Stimulated activated CD4-positive, alpha-beta T cell treated with anti-CD3 and anti-CD28 coated beads, Interleukin-1b, Interleukin-23, amount 100 ng/mL, for 48 hours (primary cell): ENCODE measurements at places on chromosomes 12 and 14.

DNA sequence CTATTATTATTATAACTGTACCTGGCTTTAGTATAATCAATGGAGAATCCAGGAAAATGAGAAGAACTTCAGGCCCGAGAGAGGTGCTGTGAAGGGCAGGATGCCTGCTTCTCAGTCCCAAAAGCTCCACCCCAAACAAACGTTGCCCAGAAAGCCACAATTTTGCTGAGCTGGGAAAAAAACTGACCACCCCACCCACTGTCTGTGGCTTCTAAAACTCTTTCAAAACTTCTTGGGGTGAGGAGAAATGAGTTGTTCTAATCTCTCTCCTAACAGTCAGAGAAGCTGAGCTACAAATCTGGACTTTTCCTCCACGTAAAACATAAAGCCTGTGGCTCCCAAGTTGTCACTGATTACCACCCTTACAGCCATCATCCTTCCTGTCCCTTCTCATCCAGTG is 13.4 kb downstream of the VDR start:
- DNase-seq: no peak

DNA sequence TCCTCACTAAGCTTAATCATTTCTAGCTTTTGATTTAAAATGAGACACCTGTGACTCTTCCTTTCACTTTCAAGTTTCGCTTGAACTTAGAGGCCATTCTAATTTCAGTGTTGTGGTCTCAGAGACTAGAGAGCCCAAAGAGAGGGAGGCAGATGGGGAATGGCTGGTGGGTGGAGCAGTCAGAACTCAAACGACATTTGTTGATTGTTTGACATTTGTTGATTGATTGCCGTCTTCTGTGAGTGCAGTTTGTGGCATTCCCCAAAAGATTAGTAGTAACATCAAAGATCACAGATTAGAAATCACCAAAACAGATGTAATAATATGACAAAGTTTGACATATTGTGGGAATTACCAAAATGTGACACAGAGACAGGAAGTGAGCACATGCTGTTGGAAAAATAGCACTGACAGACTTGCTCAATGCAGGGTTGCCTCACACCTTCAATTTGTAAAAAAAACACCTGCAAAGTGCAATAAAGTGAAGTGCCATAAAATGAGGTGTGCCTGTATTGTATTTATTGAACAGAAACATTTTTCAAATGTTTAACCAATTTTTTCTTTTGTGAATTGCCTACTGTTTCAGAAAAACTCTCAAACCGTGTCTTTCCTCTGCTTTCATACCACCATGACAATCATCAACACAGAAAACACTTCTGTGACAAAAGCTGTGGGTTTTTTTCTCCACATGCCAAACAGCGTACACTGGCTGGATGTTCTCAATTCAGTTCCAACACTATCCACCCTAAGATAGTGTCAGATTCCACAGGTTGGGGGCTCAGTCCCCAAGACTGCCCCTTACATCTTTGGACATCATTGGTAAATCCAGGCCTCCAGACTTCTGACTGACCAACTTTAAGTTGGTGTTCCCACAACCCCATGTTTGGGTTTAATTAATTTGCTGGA is 376.3 kb upstream of the RGS6 start:
- DNase-seq: peak; percentile 79

DNA sequence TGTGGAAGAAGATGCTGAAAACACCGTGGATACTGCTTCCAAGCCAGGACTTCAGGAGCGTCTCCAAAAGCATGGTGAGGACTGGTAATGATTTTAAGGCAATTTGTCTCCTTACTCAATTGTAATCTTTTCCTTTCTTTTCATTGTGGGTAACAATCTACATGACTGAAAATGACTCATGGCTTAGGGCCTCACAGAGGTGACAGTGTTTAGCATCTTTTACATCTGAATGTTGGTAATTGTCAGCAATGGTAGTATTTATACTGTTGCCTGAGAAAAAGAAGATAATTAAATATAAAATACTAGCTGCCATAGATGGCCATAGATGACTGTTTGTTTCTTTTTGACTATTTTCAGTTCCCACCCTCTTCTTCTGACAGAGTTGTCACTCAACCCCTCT is 31.6 kb downstream of the TULP3 start:
- no peak for DNase-seq

DNA sequence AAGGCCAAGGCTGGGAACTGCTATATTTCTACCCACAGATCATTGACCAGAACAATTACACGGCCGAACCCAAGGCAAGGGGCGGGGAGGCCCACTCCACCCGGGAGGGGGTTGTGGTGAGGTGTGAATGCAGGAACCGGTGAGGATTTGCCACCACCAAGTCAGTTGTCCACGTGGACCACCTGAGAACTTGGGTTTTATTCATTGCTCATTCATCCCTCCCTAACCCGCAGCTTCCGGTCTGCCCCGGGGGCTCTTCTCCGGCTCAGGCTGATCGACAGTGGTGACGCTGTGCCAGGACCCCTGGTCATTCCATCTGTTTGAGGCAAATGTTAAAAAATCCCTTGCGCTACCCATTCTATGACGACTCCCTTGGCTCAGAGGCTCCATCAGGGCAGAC is 127.7 kb upstream of the RTL1 start:
- no peak for DNase-seq

DNA sequence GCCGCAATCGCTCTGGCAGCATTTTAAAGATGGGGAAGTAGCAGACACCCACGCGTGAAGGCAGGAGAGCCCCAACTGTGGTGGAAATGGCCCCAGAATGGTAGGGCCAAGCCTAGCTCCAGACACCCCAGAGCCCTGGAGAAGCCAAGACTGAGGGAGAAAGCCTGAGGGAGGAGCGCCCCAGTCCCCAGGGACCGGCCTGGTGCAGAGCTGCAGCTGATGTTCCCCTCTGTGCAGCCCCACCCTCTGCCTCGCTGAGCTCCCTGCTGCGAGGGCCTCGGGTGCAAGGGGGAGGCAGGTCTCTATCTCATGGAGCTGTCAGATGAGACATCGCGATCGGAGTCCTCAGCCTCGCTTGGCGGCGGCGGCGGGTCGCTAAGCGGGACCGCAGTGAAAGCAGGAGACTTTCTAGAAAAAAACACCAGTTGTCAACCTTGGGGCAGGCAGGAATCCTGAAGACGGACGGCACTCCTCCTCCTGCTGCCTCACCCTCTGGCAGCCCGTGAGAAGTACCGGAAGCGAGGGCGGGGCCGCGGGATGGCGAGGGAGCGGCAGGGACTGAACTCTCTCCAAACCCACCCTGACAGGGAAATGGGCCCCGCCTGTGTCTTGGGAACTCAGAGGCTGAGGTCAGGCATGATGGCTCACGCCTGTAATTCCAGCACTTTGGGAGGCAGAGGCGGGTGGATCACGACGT is 6.0 kb downstream of the GAPDH start:
- DNase-seq: peak; percentile 52

GRCh38 chr14:50944647-50945413 is 547 bp upstream of the PYGL start:
- no peak for DNase-seq

GRCh38 chr12:105823810-105824209 is 314.9 kb downstream of the NUAK1 start:
- DNase-seq: no peak

DNA sequence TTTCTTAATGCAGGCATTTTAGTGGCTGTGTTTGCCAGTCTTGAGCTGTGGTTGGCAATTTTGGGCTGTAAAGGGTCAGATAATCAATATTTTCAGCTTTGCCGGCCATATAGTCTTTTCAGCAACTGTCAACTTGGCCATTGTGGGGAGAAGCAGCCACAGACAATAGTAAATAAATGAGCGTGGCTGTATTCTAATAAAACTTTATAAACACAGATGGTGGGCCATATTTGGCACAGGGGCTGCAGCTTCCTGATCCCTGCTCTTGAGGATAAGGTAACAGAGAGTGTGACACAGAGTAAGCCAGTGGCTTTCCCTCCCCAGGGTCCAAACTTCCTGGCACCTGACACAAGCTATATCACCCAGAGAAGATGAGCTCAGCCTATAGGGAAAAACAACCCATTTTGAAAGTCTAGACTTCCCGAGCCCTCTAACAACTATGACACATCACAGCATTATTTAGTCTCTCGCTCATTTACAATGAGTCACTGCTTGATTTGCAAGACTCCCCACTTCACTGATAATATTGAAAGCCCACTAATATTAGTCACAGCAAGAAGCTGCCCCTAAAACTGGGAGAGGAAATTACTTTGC is 163.1 kb upstream of the TMPO start:
- DNase-seq: no peak

DNA sequence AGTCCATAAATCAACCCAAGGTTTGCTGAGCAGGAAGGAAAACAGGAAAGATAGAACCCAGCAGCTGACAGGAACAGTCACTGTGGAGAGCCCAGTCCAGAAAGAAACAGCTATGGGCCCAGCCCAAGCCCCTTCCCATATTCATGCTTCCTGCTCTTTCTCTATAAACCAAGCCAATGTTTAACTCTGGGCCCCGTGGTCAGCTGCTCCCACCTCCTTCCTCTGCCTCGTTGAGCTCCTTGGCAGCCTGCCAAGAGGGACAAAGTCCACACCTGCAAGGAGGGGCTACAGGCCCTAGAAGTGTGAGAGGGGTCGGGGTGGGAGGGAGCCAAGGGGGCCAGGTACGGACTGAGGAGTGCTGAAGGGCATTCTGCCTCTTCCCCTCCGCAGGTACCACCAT is 10.0 kb downstream of the SLC6A13 start:
- DNase-seq: no peak

DNA sequence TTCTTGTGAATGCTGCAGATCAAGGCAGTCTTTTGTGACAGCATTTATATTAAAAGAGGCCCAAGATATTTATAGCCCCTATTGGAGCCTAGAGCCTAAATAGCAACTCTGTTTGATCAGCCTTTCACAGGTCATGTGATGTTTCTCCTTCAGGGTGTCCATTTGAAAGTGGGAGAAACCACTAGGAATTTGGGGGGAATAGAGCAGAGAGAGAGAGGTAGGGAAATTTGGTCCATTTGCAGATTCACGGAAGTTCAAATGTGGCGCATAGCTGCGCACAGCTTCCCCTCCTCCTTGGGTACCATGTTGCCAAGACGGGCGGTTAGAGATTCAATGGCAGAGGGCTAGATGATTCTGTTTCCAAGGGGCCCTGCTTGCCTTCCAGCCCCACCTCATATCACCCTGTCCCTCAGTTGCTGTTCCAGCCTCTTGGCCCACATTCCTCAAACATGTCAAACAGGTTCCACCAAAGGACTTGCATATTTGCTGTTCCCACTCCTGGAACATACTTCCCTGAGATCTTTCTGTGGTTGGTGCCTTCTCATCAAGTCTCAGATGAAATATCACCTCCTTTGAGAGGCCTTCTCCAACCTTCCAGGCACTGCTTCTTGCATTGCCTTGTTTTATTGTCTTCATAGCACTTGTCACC is 220.8 kb downstream of the CHST11 start:
- DNase-seq: no peak

DNA sequence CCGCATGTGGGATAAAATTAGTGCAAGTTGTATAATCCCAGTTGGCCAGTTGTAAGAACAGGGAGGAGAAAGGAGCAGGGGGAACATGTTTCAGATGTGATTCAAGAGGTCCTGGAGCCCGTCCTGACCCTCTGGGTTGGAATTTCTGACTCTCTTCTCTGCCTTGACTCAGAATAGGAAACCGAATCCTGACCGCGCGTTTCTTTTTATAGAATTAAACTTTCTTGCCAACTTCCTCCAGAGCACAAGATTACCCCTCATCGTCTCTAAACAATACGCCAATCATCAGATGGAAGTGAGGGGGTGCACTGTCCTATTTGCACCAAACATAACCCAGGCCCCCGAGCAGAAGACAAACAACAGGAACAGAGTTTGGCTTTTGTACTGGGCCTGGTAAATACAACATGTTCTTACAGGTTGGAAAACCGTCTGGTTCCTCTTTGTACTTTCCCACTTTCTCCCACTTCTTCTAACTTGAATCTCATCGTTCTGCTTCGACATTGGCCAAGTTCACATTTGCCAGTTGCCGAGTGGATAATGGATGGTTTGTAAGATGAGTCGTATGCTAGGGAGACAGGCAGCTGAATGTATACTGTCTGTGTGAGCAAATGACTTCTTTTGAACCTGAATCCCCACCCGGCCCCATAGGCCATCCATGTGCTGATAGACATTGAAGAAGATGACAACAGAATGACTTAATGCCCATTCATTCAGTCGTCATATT is 42.6 kb upstream of the MED13L start:
- peak; percentile 29 for DNase-seq

DNA sequence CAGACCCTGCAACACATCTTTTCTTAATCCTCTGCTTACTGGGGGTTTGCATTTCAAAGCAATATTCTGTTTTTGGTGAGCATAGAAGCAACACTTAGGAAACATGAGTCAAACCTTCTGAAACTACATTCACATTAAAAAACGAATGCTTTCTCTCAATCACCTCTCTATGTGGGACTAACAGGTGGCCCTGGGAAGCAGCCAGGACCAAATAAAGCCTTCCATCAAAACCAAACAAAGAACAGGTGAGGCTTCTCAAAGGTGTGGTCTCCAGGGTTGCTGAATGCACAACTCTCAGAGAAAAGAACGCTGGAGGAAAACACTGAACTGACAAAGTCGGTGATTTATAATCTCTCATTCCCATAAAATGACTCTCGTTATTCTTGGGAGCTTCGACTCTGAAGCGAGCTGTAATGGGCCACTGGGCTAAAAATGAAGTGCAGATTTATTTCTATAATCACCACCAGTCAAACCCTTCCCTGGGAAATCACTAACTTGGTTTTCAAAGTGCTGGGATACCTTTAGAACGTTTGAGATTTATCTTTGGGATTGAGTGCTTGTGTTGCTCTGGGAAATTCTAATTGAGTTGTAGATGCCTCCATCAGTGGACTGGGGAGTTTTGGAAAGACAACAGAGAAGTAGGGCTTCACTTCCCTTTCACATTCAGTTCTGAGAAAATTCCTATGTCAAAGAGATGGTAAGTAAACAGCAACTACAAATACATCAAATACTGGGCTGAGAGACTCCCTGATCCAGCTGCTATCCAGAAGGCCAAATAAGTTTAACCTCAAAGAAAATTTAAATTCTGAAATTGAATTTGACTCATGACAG is 262.0 kb upstream of the TMPO start:
- DNase-seq: no peak

GRCh38 chr12:103272949-103273348 is 222.8 kb downstream of the C12orf42 start:
- no peak for DNase-seq

GRCh38 chr12:43396671-43397070 is 155.3 kb downstream of the ADAMTS20 start:
- DNase-seq: no peak

DNA sequence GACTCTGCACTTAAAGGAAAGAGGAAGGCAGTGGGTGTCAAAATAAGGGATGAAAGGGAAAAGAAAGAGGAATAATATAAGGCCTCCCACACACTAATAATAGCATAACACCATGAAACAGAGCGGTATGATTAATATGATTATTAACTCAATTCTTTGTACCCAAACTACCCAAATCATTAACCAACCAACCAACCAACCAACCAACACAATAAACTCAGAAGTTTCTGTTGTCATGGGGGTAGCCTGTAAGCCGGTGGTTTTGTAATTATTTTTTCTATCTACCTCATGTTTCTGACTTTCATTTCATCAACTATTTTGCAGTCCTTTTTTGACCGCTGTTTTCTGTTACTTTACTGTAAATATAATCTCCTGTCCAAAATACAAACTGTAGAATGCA is 105.8 kb downstream of the RERG start:
- no peak for DNase-seq

GRCh38 chr14:20682435-20683124 is 1.8 kb upstream of the RNASE4 start:
- peak; percentile 82 for DNase-seq

GRCh38 chr14:33509454-33509853 is 441.4 kb downstream of the EGLN3 start:
- no peak for DNase-seq
